ENCODE measurements at places on chromosomes 11 and 22.

- DNase-seq, result no peak
Observed at GRCh38 chr11:75269367-75269660, 28.7 kb downstream of the TPBGL start.

DNA sequence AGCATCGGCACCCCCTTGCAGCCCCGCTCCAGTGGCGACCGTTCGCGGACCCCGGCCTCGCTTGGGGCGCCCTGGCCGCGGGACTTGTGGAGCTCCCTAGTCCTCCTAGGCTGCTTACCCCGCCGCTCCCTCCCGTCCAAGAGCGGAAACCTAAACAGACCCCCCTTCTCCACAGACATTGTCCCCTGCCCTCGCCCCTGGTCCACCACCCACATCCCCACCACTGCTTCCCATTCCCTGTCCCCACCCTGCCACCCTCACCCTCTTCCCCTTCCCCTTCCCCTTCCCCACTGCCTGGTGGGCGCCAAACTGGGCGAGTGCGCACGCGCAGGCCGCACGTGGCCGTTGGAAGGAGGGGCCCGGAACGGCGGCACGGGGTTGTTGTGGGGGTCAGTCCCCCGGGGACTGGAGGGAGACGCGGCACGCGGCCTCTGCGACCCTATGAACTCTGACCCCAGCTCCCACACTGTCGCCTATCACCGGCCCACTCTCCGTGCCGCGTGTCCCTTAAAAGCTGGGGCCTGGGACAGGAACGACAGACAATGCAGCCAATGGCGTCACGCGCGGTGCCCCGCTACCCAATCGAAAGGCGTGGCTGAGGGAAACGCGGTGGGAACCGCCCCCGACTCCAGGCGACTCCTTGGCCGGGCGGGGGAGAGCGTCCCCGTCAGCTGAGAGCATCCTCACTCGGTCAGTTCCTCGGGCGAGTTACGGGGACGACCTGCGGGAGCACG lies at the start of gene SNX32:
Gene SNX32 (plus strand): TSS at position 667 of the 734 bp plus-strand sequence. CDS start 103 bp downstream, outside the sequence.
- DNase-seq, result peak; percentile 98

DNA sequence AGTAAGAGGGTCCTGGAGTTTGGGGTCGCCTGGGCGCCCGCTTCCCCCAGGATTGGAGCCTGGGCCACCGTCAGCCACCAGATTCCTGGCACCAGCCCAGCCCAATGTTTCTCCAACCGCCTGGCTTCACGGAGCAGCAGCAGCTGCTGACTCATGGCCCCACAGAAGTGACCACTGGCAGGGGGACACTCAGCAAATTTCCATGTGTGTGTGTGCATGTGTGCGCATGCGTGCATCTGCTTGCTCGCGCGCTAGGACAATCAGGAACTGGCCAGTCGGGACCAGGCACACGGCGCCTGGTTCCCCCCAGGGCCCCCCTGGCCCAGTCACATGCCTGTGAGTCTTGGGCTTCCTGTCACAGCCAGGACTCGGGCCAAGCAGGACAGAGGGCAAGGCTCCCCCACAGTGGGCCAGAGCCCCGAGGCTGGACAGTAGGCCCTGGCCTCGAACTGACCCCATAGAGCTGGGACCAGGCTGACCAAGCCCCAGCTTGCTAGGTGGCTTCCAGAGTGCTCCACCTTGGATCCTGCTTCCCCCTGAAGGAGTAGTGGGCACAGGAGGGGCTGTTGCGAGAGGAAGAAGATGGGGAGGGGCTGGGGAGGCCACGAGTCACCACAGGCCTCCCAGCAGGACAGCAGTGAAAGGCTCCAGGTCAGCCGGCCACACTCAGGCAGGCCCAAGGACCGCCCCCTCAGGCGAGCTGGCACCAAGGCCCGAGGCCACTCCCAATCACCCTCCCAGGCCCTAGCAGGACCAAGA lies 3.2 kb downstream of the CTSD start:
- DNase-seq, result no peak

DNA sequence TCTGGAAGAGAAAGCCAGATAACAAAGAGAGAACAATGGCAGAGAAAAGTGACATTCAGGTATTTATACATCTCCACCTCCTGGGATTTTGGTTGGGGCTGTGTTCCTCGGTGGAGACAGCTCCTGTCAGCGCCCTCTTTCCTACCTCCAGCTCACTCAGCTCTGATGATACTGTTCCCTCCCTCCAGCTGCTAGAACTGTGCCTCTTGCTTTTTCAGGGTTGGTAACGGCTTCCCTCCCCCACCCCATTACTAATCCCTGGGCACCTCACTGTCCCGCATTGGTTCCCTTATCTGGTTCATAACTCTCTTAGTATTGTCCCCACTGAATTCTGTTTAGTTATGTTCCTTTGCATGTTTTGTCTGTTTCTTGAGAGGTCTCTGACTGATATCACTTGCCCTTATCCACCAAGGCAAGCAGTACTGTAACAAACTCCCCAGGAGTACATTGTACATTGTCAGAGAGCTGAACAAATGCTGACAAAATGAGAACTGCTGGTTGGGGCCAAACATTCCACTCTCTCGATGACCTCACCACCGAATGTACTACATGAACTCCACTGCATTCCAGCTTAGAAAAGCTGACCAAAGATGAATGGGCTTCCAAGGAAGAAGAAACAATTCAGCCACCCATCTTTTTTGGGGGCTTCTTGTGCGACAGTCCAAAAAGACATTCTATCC lies 5.7 kb upstream of the FBXO3 start:
- DNase-seq, result no peak

GRCh38 chr11:116693593-116694348 lies 79.0 kb downstream of the BUD13 start:
- DNase-seq, result no peak

DNA sequence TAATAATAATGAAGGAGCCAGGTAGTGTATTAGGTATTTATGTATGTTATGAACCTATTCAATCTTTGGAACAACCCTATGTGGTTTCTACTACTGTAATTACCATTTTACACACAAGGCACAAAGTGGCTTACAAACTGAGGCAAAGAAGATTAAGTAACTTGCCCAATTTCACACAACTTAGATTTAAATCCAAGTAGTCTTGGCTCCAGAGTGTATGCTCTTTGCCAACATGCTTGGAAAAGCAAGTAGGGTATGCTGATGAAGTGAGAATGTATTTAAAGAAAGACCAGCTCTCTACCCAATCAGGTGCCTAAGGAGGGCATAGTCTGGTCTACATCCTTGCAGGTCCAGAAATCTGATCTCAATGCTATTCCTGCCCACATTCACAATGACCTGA lies 463.2 kb downstream of the METTL15 start:
- DNase-seq, result no peak

- no peak for DNase-seq
Observed at GRCh38 chr22:28833276-28833923, 33.0 kb upstream of the XBP1 start.

- DNase-seq, result no peak
Observed at GRCh38 chr11:62553080-62553838, 6.7 kb upstream of the AHNAK start.

GRCh38 chr11:60310407-60310998 lies 16.6 kb upstream of the MS4A6E start:
- DNase-seq, result no peak

DNA sequence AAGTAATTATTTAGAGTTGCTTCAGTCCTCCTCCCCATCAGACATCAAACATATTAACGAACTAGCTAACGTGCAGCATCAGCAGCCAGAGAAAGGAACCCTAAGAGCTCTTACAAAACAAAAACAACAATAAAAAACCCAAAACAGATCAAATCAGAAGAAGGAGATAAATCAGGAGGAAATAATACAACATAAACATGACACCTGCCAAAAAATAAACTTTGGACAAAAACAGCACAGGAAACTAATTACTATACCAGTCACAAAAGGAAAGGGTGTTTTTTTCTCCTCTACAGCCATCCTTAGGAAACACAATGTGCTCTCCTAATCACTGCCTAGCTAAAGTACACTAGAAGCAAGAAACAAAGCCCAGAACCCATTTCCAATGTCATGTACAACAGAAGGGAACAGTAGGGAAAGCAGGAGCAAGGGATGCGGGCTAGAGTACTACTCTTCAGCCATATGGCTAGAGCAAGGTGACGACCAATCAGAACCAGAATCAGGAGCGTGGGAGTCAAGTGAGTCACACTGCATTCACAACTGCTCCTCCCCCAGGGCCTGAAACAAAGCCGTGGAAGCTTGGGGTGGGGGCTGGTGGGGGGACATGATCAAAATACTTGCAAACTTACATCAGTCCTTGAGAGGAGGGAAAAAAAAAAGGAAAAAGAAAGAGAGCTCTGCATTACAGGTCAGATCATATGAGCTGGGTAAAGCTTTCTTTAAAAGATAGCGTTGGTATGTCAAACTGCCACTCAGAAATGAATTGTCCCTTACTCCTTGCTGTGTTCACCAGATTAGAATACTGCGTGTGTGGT lies 60.4 kb downstream of the LARGE2 start:
- DNase-seq, result peak; percentile 65

DNA sequence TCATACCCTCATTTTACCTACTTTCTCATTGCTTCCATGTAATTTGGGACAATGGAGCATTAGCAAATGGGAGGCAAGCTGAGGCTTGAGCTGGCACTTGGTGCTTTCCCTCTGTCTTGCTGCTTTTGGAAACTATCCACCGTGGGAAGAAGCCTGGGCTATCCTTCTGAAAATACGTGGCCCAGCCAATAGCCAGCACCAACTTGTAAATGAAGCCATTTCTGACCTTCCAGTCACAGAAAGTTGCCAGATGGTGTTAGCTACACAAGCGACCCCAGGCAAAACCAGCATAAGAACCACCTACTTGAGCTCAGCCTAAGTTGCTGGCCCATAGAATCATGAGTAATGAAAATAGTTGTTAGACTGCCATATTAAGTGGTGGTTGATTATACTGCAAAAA lies 18.5 kb upstream of the SPON1 start:
- no peak for DNase-seq

DNA sequence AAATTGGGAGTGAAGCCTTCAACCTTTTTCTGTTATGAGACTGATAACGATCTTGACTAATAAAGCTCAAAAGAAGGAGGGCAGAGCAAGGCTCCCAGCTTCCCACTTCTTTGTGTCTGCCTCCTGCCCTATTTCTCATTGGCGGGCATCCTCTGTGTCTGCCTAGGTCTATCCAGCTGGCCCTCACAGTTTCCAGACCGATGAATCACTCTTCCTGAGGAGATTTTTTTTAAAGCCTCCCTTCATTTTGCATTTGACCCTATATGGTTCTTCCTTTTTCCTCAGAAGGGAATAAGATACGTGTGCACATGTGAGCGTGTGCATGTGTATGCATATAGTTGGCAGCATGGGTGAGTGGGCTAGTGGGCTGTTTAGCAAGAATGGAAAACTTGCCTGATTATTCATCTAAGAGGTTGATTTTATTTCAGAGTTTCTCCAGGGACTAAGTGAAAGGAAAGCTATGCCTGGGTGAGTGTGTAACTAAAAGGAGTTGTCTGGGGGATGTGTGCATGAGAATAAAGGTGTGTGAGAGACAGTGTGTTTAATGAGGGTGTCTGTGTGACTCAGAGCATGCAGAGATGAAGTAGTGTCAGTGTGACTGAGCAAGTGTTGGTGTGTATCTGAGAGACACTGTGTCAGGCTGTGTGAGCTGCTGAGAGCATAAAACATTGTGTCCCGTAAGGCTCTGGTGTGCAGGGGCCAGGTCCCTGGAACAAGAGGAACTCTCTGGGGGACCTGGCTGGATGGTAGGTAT lies 12.2 kb downstream of the PHLDB1 start:
- DNase-seq, result no peak

GRCh38 chr11:44607319-44607962 lies 42.0 kb downstream of the CD82 start:
- DNase-seq, result no peak

DNA sequence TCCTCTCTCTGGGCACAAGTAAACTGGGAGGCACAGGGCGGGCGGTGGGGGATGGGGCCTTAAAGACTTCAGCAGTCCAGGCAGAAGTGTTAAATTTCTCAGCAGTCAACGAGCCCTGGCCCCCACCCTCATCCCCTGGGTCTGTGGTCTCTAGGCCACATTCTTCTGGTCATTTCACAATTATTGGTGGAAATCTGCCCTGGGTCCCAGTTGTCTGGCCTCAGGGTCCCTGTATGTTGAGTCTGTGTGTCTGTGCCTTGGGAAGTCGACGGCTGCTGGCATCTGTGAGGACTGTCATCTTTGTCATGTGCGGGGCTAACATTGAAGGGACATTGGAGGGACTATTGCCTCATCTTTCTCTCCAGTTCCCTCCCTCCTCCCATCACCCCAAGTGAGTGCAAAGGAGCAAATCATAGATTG lies 1.7 kb downstream of the TSPAN18 start:
- DNase-seq, result no peak

DNA sequence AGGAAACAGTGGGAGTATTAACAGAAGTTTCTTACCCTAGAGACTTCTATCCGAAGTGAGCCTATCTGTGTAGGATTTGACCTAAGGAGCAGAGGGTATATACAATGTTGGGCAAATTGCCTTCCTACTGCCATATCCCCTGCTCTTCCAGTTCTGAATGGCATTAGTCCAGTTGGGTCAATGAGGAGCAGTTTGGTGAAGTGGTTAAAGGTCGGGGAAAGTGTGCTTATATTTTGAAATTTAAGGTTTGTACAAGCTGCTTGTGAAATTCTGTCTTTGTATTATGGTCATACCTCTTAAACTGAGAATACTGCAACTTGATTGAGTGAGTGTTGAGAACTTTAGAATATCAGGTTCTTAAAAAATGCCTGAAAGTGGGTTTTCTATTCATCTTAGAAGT lies 1.7 kb downstream of the EI24 start:
- DNase-seq, result no peak

DNA sequence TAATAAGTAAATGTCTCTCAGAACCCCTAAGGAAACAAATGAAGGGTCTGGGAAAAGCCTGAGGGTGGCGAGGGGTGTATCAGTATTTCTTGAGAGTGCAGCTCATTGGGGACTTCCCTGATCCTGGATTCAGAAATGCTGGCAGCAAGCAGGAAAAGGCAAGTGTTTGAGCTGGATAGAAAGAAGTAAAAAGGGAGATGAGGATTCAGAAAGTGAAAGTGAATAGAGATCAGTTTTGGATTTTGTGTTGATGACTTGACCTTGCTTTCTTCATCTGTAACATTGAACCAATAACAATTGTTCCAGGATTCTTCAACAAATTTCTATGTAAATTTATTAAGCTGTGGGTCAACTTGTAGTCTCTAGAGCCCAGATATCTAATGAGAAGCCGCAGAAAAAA lies 66.9 kb upstream of the CTSC start:
- no peak for DNase-seq

- no peak for DNase-seq
Observed at GRCh38 chr11:10640308-10640707, 53.2 kb downstream of the IRAG1 start.

DNA sequence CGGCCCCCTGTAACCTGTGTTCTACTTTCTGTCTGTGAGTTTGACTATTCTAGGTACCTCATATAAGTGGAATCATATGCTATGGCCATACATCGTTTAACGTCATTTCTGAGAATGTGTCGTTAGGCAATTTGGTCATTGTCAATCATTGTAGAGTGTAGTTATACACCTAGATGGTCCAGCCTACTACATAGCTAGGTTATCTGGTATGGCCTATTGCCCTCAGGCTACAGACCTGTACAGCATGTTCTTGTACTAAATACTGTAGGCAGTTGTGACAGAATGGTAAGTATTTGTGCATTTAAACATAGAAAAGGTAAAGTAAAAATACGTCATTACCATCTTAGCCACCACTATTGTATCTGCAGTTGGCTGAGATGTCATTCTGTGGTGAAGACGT lies 35.2 kb downstream of the MYO7A start:
- DNase-seq, result no peak

Data from HEK293T (cell line).